ENCODE measurements at places on chromosomes 5 and 9. TPM values are rescaled to one million over a fixed set of nuclear protein-coding genes. Genes with fewer than 3 reads are reported as not detected.

TRIM36 gene
- total RNA-seq: 20.0 TPM

RNF44 gene
- 3.0 TPM for total RNA-seq

C1QTNF2 gene
- 2.2 TPM for total RNA-seq

PCDHB9 gene
- 11.9 TPM for total RNA-seq

All from H4 (cell line).